ENCODE measurements at places on chromosomes 2 and 18.

DNA sequence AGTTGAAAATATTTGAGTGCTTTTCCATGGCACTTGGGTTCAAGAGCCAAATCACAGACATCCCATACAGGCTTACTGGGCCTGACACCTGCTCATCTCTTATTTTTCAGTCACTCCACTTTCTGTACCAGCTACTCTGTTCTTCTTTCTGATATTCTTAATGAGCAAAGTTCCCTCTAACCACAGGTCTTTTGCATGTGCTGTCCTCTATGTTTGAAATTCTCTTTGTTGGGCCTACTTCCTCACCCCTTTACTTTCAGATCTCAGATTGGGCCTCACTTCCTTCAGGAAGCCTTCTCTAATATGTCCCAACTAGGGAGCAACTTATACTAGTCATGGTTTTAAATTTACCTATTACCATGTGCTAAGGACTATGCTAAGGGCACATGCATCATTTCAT, 81.8 kb upstream of the RBMS1 start:
- no peak for DNase-seq

- no peak for DNase-seq
Observed at GRCh38 chr2:104889960-104890684, 36.2 kb downstream of the POU3F3 start.

GRCh38 chr18:49227001-49227380, 233.5 kb downstream of the DYM start:
- no peak for DNase-seq

GRCh38 chr2:165197346-165197745, 6.5 kb downstream of the SCN3A start:
- DNase-seq: no peak

GRCh38 chr2:18860179-18860578, 270.8 kb upstream of the NT5C1B start:
- DNase-seq: no peak

- no peak for DNase-seq
Observed at GRCh38 chr18:21230436-21230835, 11.6 kb upstream of the GREB1L start.

GRCh38 chr2:144530596-144530995, 10.7 kb upstream of the ZEB2 start:
- no peak for DNase-seq

DNA sequence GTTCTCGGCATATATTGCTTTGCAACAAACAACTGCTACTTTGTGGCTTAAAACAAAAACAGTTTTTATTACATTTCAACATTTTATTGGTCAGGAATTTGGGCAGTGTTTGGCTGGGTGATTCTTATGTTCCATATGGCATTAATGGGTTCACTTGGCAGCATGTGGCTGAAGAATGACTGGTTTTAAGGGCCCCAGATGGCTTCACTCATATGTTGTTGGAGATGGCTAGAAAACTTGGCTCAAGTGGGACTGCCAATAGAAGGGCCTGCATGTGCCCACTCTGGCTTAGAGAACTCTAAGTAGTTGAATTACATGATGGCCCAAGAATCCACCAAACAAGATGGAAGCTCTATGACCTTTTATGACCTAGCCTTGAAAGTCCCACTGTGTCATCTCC, 86.1 kb downstream of the FASTKD2 start:
- no peak for DNase-seq

DNA sequence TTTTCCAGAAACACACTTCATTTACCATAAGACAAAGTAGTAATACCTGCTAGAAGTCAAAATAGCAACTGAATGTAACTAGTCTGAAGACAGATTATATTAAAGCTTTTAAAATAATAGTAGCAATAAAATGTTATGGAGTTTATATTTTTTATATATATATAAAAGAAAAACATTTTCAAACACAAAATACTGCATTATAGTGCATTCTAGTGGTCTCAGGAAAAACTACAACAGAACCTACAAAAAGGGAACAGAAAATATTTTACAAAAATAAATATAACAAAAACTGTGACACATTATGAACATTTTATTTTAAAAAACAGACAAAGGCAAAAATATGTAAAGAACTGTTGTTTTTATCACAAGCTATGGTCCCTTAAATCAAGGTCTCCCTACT, 48.0 kb downstream of the STRN start:
- DNase-seq: no peak

DNA sequence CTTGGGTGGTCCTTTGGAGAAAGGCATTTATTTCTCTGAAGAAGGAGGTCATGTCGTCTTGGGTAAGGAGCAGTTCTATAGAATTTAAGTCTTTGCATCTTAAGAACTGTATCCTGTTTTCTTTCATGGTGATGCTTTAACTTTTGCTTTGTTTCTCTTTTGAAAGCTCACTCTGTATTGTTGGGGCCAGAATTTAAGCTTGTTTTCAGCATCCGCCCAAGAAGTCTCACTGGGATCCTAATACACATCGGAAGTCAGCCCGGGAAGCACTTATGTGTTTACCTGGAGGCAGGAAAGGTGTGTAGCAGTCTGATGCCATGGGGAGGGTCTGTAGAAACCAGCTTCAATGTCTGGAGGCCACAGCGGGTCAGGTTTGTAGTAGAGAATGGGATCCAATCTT, 64.7 kb upstream of the TTC39C start:
- DNase-seq: no peak

DNA sequence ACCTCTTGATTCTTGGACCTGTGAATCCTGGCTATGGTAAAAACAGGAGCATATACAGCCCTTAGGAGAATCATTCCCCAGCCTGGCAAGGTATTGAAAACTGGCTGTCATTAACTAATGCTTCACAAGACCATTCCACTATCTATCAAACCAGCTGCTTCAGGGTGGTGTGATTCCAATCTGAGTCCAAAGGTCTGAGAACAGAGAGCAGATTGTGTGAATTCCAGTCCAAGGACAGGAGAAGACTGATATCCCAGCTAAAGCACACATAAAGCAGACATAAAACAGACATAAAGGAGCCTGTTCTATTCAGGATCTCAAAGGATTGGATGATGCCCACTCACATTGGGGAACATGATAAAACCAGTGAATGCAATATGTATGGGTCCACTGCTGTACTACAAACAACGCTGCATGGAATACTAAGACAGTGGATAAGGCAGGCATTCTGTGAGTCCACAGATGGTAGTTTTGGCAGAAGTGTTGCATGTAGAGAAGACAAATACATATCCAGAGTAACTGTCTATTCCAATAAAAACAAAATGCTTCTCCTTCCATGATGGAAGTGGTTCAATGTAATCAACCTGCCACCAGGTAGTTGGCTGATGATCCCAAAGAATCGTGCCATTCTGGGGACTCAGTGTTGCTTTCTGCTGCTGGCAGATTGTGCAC, 363.9 kb downstream of the KCNJ3 start:
- no peak for DNase-seq

GRCh38 chr2:110149330-110150220, 34.0 kb upstream of the MALL start:
- no peak for DNase-seq

DNA sequence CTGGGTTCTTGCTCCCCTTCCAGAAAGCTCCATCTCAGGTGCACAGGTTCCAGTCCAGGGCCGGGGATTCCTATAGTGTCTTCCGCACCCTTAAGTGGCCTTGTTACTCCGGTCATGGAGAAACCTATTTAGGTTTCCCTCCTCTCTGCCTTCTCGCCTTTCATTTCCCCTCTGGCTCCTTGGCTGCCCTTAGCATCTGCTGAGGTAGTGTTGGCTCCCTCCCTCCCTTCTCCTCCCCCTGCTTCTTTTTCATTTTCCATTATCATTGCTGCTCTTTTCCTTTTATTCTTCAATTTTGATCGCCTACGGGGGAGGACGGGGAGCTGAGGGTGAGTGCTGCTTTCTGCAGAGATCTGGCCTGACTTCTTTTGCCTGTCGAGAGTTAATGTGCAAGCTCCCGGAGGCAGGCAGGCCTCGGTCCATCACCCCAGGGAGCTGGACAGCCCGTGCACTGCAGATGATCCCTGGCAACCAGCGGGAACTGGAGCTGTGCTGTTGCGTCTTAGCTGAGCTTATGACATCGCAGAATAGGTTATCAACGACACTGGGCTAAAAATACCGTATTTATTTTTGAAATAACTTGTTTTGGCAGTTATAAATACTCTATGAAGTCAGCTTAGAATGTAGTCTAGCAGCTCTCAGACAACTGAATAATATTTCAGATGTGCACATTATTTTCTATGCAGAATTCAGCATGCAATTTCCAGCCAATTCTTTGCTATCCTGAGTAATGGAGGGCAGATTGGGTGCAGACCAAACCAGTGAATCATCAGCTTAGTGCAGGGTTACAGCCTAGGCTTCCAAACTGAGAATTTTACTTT, 141.9 kb downstream of the SLC4A3 start:
- no peak for DNase-seq

GRCh38 chr2:219991116-219991515, 363.7 kb downstream of the SLC4A3 start:
- no peak for DNase-seq

DNA sequence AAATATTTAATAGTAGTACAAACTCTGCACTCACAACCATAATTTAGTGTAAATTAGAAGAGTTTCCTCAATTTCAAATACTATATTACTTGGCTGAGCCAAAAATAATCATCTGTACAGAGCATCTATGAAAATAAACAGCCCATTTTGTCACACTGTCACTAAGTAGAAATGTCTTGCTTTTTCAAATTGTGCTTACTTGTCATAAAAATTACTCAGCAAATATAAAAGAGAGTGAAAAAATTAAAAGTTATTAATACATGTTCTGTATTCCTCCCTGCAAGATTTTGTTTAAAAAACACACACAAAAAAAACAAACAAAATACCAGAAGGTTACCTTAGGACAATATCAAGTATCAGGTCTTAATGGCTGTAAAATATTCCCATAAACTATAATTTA, 155.7 kb downstream of the DLGAP1 start:
- DNase-seq: no peak

DNA sequence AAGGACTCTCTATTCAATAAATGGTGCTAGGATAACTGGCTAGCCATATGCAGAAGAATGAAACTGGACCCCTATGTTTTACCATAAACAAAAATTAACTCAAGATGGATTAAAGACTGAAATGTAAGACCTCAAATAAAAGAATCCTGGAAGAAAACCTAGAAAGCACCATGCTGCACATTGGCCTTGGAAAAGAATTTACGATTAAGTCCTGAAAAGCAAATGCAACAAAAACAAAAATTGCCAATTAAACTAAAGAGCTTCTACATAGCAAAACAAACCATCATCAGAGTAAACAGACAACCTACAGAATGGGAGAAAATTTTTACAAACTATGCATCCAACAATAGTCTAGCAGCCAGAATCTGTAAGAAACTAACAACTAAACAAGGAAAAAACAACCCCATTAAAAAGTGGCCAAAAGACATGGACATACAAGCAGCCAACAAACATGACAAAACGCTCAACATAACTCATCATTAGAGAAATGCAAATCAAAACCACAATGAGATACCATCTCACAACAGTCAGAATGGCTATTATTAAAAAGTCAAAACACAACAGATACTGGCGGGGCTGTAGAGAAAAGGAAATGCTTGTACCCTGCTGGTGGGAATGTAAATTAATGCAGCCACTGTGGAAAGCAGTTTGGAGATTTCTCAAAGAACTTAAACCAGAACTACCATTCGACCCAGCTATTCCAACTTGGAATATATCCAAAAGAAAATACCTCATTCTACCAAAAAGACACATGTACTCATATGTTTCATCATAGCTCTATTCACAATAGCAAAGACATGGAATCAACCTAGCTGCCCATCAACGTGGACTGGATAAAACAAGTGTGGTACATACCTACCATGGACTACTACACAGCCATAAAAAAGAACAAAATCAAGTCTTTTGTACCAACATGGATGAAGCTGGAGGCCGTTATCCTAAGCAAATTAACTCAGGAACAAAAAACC, 30.6 kb downstream of the SEPTIN10 start:
- DNase-seq: no peak

DNA sequence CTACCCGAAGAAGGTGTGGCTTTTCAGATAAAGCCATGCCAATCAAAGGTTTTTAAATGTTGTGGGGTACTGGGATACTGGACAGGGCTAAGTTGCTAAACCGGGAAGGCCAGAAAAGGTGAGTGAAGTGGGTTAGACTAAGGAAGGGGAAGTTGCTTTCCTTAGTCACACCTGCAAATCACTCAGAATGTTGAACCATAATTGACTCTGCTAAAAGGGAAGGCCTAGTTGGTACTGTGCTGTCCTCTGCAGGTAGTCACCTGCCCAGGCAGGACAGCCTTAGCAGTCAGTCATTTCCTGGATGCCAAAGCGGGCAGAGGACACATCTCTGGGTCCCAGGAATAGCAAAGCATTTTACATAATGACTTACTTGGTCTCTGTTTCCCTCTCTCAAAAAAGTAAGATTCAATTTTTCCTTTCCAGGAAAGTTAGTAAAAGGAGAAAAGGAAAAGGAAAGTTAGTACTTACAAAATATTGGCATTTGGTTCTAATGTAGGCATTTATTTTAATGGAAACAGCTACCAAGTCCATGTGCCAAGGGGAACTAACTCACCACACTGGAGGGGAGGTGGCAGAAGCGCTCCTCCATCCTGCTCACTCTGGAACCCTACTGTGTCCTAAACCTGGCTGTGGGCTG, 60.3 kb downstream of the RFTN2 start:
- DNase-seq: no peak

DNA sequence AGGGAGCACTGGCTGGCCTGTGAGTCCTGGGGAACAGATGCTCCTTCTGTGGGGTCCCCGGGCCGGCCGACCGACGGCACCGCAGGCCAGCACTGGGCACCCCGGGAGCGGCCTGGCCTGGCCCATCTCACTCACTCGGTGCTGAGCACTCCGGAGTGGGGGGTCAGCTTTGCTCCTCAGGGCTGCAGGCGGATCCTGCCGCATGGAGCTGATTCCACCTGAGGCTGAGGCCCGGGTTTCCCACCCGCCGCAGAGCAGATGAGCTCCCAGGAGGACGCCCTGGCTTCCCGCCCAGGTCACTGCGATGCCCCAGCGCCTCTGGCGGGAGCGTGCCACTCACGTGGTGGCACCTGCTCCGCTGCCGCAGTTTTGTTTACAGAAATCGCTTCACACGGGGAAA, 418.6 kb downstream of the GALR1 start:
- no peak for DNase-seq

- no peak for DNase-seq
Observed at GRCh38 chr2:176039375-176039774, 37.3 kb upstream of the LNPK start.

DNA sequence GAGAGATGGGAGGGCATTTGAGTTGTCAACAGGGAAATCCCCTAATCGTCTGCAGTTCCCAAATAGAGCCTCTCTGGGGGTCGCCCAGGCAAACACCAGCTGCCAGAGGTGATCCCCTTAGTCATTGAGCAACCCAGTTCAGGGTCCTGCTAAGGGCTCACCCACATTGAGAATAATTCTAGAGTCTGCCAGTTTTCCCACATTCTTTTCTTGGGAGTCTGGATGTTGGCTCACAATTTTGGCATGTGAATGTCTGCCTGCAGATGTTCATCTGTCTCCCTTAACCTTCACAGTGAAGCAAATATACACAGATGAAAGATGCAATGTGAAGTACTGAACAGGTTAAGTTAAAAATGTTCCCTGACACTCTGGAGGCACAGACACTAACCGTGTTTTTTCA, 11.4 kb upstream of the SMIM21 start:
- no peak for DNase-seq

Measured in T-helper 1 cell (primary cell).